ENCODE measurements at places on chromosomes 6 and 20. TPM values are rescaled to one million over a fixed set of nuclear protein-coding genes. Genes with fewer than 3 reads are reported as not detected.

Gene ZKSCAN3
- 2.9 TPM for polyA plus RNA-seq

Gene PFDN4
- 10.4 TPM for polyA plus RNA-seq

Gene SOBP
- polyA plus RNA-seq: not detected

Gene SLC22A23
- polyA plus RNA-seq: 0.28 TPM

Gene MLIP
- polyA plus RNA-seq: not detected

Gene GNRH2
- polyA plus RNA-seq: not detected

Gene TNNC2
- 0.81 TPM for polyA plus RNA-seq

Gene PSORS1C2
- not detected for polyA plus RNA-seq

Gene HDAC2
- 130 TPM for polyA plus RNA-seq

Gene SNX3
- polyA plus RNA-seq: 113 TPM

Gene ANGPT4
- polyA plus RNA-seq: not detected

Gene ZNF512B
- polyA plus RNA-seq: 6.0 TPM

Gene LY86
- polyA plus RNA-seq: not detected

Gene NOX3
- polyA plus RNA-seq: not detected

Gene OR2H2
- polyA plus RNA-seq: not detected

Gene SAMD3
- polyA plus RNA-seq: 0.40 TPM

Gene POPDC3
- 18.9 TPM for polyA plus RNA-seq

Gene BTBD3
- 30.2 TPM for polyA plus RNA-seq

Gene GJA10
- not detected for polyA plus RNA-seq

Gene LCA5
- polyA plus RNA-seq: 2.5 TPM

Gene CALHM5
- 4.4 TPM for polyA plus RNA-seq

Gene RIPOR3
- 1.2 TPM for polyA plus RNA-seq
